ENCODE measurements at places on chromosomes 4 and X.

GRCh38 chr4:181958446-181958845 lies 284.8 kb upstream of the TENM3 start:
- no peak for DNase-seq

DNA sequence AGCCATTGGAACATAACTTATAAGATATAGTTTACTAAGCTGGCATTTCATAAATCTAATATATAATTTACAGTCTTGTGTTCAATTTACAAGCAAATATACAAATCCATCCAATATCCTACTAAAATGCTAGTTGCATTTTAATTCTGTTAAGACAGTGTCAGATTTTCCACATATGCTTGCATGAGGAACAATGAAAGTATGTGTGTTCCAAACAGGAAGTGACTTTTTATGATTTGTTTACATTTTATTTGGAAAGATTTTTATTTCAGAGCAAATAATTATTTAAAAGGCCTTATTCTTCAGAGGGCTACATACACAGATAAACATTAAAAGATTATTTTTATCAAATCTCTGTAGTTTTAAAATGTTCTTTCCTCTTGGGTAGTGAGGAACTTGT lies 130.1 kb downstream of the KLHL34 start:
- no peak for DNase-seq

- DNase-seq: no peak
Measured at GRCh38 chrX:13345438-13345837, 25.6 kb upstream of the ATXN3L start.

GRCh38 chr4:1985294-1985693 lies 23.5 kb downstream of the NELFA start:
- no peak for DNase-seq

- DNase-seq: no peak
Measured at GRCh38 chr4:189090174-189090814, 850.4 kb upstream of the FRG1 start.

- DNase-seq: no peak
Measured at GRCh38 chrX:24175276-24175675, 25.7 kb downstream of the ZFX start.

GRCh38 chr4:93748373-93749291 lies 79.9 kb upstream of the ATOH1 start:
- no peak for DNase-seq

DNA sequence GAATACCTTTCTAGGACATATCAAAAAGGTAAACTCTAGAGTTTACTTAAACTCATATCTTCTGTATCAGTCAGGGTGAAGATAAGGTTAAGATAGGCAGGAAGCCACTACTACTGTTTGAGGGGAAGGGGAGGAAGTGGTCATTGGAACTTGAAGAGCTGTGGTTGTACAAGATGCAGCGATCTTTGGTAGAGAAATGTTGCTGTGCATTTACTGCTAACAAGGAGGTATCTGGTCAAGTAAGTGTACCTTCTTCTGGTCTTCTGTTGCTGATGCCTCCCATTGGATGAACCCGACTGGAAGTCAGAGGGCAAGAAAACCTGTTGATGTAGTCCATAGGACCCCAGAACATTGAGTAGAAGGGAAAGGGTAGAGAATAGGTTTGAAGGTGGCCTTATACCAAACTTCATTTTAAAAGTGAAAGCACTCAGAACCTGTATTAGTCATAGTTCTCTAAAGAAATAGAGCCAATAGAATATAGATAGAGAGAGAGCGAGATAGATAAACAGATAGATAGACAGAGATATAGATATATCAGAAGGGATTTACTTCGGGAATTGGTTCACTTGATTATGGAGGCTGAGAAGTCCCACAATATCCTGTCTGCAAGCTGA lies 47.9 kb upstream of the TSPAN5 start:
- no peak for DNase-seq
